ENCODE measurements at places on chromosomes 11 and 22. TPM values are rescaled to one million over a fixed set of nuclear protein-coding genes. Genes with fewer than 3 reads are reported as not detected.

DNA sequence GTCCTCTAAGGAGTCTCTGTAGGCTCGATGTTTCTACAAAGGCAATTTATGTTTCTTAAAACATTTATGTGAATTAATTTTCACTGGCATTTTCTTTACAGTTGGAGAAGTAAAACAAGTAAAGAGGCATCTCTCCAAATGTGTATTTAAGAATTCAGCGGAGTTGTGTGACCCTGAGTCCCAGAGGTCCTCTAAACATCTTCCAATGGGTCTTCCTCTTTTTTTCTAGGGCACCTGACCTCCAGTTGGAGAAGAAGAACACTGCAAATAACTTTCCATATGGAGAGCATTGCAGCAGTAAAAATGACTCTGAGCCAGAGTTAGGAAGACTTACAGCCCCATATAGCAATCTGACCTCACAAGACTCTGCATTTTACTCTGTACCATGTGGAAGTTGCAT, 480.5 kb upstream of the RAG2 start:
- H3K36me3 ChIP-seq: no peaks in the 10 kb centered on the region
- no peaks in the 10 kb centered on the region for H3K27me3 ChIP-seq
- no peaks in the 10 kb centered on the region for H3K4me1 ChIP-seq

- peak overlapping the region; percentile 25 for H3K4me3 ChIP-seq
- peaks cover 42% of the 10 kb centered on the region for H3K4me1 ChIP-seq
- H3K36me3 ChIP-seq: peaks cover 3% of the 10 kb centered on the region
- no peak for DNase-seq
- peak overlapping the region; percentile 85 for H3K27ac ChIP-seq
Observed at GRCh38 chr11:78192911-78193351, 4.2 kb downstream of the USP35 start.

DNA sequence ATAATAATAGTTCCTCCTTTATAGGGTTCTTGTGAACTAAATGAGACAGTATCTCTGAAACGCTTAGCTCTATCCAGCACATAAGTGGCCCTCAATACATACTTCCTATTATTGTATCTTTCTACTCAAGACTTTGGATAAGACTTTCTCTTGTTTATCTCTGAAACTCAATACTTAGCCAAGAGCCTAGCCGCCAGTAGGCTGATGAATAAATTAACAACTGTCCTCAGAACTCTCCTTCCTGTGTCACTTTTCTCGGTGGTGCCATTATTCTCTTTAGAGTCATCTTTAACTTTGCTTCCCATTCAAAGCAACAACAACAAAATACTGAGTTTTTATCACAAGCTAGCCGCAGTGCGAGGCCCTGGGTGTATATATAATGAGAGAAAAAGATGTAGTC, 86.9 kb downstream of the FAM83F start:
- DNase-seq: no peak
- H3K4me3 ChIP-seq: no peak overlapping the region
- no peaks in the 10 kb centered on the region for H3K27me3 ChIP-seq
- H3K27ac ChIP-seq: no peak overlapping the region

DNA sequence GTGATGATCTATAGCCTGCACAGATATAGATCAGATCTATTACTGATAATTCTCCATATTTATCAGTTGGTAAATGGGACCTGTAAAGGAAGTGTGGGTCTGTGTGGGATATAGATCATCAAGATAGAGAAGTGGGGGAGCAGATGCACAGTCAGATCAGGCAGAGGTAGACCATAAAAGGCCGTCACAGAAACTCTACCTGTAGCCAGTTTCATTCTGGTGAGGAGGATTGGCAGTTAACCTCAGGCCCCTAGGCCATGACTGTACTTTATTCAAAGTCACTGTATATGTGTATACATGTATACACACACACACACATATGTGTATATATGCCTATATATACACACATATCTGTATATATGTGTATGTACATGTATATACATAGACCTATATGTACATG, 69.1 kb downstream of the ADM start:
- peaks cover 40% of the 10 kb centered on the region for H3K27me3 ChIP-seq
- no peak overlapping the region for H3K27ac ChIP-seq
- H3K36me3 ChIP-seq: peaks cover 2% of the 10 kb centered on the region
- no peak for DNase-seq
- no peak overlapping the region for H3K4me3 ChIP-seq
- H3K4me1 ChIP-seq: no peaks in the 10 kb centered on the region

- H3K27me3 ChIP-seq: peaks cover 13% of the 10 kb centered on the region
- no peaks in the 10 kb centered on the region for H3K36me3 ChIP-seq
- H3K4me1 ChIP-seq: no peaks in the 10 kb centered on the region
- no peak overlapping the region for H3K4me3 ChIP-seq
- no peak for DNase-seq
Observed at GRCh38 chr11:30495437-30495836, 90.7 kb downstream of the MPPED2 start.

- no peak for DNase-seq
- peaks cover 3% of the 10 kb centered on the region for H3K36me3 ChIP-seq
- H3K4me3 ChIP-seq: no peak overlapping the region
- H3K27ac ChIP-seq: peak overlapping the region; percentile 54
- H3K27me3 ChIP-seq: no peaks in the 10 kb centered on the region
Observed at GRCh38 chr11:34926101-34926830, 9.8 kb downstream of the PDHX start.

- H3K36me3 ChIP-seq: peaks cover 2% of the 10 kb centered on the region
- H3K4me1 ChIP-seq: peaks cover 60% of the 10 kb centered on the region
- peak overlapping the region; percentile 96 for H3K27ac ChIP-seq
- no peak for DNase-seq
- no peak overlapping the region for H3K4me3 ChIP-seq
- H3K27me3 ChIP-seq: no peaks in the 10 kb centered on the region
Observed at GRCh38 chr11:114160894-114161293, 101.4 kb downstream of the ZBTB16 start.

DNA sequence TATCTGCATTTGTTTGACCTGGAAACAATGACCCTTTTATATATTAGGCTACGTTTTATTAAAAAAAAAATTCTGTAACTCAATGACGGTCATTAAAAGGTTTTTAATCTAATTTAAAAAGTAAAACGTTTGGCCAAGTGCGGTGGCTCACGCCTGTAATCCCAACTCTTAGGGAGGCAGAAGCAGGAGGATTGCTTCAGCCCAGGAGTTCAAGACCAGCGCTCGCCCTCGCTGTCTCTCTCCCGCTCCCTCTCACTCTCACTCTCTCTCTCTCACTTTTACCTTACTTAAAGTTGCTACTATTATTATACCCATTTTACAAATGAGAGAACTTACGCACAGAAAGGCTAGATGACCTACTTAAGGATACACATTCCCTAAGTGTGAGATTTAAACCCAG, 814 bp upstream of the NARS2 start:
- DNase-seq: no peak
- H3K27me3 ChIP-seq: no peaks in the 10 kb centered on the region
- H3K27ac ChIP-seq: peak overlapping the region; percentile 95
- peaks cover 23% of the 10 kb centered on the region for H3K4me1 ChIP-seq
- H3K4me3 ChIP-seq: peak overlapping the region; percentile 58

DNA sequence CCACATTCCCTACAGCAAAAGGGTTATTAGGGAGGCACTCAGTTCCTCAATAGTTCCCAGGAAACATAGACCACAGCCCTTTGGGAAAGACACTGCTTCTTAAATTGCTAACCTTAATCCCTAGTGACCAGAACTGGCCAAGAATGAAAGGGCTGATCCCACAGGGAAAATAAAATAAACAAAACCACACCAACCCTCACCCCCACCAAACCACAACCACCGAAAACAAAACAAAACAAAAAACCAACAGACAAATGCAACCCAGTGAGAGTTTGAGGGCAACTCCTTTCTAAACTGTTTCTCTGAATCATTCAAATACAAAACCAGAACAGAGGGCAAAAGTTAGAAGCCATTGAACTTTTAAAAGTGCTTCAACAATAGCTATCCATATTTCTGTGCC, 57.2 kb downstream of the NAV2 start:
- H3K4me3 ChIP-seq: no peak overlapping the region
- H3K4me1 ChIP-seq: no peaks in the 10 kb centered on the region
- H3K27ac ChIP-seq: no peak overlapping the region
- peaks cover 76% of the 10 kb centered on the region for H3K27me3 ChIP-seq
- no peak for DNase-seq

- peaks cover 5% of the 10 kb centered on the region for H3K27me3 ChIP-seq
- H3K4me3 ChIP-seq: no peak overlapping the region
- H3K4me1 ChIP-seq: peaks cover 6% of the 10 kb centered on the region
- DNase-seq: no peak
- no peak overlapping the region for H3K27ac ChIP-seq
- no peaks in the 10 kb centered on the region for H3K36me3 ChIP-seq
Observed at GRCh38 chr22:20422271-20423007, 15.2 kb downstream of the SCARF2 start.

DNA sequence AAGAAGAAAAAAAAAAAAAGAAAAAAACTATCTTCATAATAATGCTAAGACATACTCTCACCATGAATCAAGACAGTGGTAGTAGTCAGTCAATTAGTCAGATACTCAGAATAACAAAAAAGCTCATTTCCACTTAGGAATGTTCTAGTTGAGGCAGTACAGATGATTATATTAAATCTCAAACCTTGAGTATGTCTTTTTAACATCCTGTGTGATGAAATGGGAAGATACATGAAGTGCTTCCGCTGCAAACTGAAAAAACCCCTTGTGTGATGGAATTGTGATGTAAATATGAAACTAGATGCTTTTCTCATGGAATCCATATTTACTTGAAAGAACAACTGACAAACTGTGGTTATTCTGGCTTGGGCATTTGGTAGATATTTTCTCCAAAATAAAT, 13.7 kb downstream of the AMOTL1 start:
- no peak overlapping the region for H3K4me3 ChIP-seq
- peaks cover 7% of the 10 kb centered on the region for H3K4me1 ChIP-seq

- H3K4me1 ChIP-seq: no peaks in the 10 kb centered on the region
- no peak for DNase-seq
- H3K27ac ChIP-seq: no peak overlapping the region
- peaks cover 11% of the 10 kb centered on the region for H3K27me3 ChIP-seq
- no peak overlapping the region for H3K4me3 ChIP-seq
Observed at GRCh38 chr11:27447288-27448183, 25.1 kb downstream of the LGR4 start.

DNA sequence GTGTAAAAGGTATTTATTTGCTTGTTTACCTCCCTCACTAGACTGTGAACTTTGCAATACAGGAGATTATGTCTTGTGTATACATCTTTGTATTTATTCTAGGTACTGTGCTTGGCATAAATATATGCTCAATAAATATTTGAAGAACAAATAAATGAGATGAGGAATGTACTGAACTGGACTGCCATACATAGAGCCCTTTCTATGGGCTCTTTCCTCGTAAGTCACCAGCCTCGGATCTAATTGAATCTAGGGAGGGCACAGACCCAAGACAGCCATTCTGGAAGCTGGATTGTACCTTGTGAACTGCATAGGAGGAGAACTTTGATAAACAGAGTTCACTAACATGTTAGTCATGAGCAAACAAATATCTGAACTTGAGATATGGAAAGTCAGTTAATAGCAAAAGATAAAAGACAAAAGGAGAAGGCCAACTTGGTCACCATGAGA, 503.9 kb downstream of the INSC start:
- no peak for DNase-seq
- no peak overlapping the region for H3K4me3 ChIP-seq
- no peaks in the 10 kb centered on the region for H3K36me3 ChIP-seq

GRCh38 chr11:68658661-68659060, 25.7 kb upstream of the GAL start:
- H3K36me3 ChIP-seq: peaks cover 3% of the 10 kb centered on the region
- H3K27ac ChIP-seq: no peak overlapping the region
- no peaks in the 10 kb centered on the region for H3K4me1 ChIP-seq
- peaks cover 78% of the 10 kb centered on the region for H3K27me3 ChIP-seq
- DNase-seq: no peak
- H3K4me3 ChIP-seq: no peak overlapping the region

- DNase-seq: no peak
- no peak overlapping the region for H3K4me3 ChIP-seq
- peaks cover 4% of the 10 kb centered on the region for H3K36me3 ChIP-seq
- peaks cover 3% of the 10 kb centered on the region for H3K4me1 ChIP-seq
Observed at GRCh38 chr11:125464666-125465065, 31.4 kb downstream of the FEZ1 start.

NEFH gene
- 0.15 TPM for total RNA-seq

TSSK2 gene
- total RNA-seq: 0.20 TPM

RBFOX2 gene
- total RNA-seq: 0.23 TPM

TRIM49 gene
- total RNA-seq: not detected

SART1 gene
- 74.2 TPM for total RNA-seq

CARD18 gene
- total RNA-seq: not detected

SEZ6L gene
- total RNA-seq: 0.13 TPM

OR8G1 gene
- total RNA-seq: not detected

Data from T-helper 17 cell (primary cell).